Omental fat pad (tissue), 4 donors: ENCODE measurements at places on chromosomes 4 and X. TPM values are rescaled to one million over a fixed set of nuclear protein-coding genes. Genes with fewer than 3 reads are reported as not detected.

LGI2 gene
- 5.4 TPM for total RNA-seq

GRCh38 chrX:10906866-10907265, 204.3 kb upstream of the HCCS start:
- no peak for DNase-seq

GRCh38 chr4:165967486-165967885, 94.4 kb downstream of the TLL1 start:
- DNase-seq, result no peak

- DNase-seq, result no peak
These were observed 22.4 kb downstream of the AFF1 start for GRCh38 chr4:86957215-86957614.

- DNase-seq, result no peak
These were observed 155.1 kb downstream of the SHROOM3 start for GRCh38 chr4:76589872-76590797.

DNA sequence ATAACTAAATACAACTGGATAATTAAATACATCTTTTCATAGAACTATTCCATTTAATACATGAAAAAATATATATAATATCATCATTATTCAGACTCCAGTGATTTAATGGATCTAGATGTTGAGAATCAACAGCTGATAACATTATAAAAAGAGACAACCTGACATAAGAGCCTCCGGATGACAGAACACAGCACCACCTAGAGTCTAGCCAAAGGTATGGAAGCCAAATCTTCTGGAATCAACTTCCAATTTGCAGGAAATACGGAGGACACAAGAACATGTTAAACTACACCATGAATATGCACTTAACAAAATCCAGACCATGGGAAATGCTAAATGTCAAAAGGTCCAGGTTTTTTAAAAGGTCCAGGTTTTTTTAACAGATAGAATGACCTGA, 55.0 kb downstream of the LRBA start:
- no peak for DNase-seq

GRCh38 chr4:54586320-54586955, 71.3 kb upstream of the KIT start:
- DNase-seq, result no peak

SRPX gene
- 343 TPM for total RNA-seq

GRCh38 chr4:168917138-168917779, 92.8 kb downstream of the CBR4 start:
- no peak for DNase-seq

CRLF2 gene
- total RNA-seq, result 1.0 TPM

TCEAL9 gene
- total RNA-seq, result 67.5 TPM

RAPGEF2 gene
- total RNA-seq, result 105 TPM

PPEF2 gene
- not detected for total RNA-seq

DNA sequence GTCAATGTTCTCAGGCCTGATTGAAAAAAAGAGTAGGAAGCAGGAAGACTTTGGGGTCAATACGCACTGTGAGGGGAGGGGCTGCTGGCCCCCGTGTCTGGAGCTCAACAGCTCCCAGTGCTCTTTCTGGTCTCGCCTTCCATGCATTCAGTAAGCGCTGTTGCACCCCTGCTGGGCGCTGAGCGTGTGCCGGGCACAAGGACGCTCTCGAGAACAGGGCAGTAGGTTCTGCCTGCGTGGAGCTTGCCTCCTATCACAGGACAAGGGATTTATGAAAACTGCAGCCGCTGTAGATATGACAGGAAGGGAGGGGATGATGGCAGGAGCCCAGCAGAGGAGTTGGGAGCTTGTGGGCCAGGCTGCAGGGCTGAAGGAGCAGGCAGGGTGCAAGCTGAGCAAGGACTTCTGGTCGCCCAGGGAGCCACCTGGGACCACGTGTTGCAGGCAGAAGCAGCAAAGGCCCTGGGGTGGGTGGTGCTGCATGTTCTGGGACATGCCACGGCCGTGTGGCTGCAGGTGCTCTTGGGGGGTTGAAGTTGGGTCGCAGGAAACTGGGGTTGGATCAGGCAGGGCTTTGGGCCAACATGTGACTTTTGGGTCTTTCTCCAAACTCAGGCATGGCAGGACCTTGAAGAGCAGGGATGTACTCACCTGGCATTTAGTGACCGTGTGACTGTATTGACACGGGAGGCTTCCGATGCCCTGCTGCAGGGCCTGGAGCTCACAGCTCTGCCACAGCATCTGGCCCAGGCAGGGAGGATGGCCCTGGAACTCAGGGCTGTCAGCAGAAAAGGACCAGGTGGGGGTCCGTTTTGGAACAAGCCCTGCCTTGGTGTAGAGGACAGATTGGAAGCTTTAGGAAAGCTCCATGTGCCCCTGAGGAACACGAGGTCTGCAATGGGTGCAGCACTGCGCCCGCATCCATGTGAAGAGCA, 97.9 kb downstream of the CPZ start:
- no peak for DNase-seq

- no peak for DNase-seq
These were observed 119.7 kb downstream of the PCDH7 start for GRCh38 chr4:30839583-30840520.

GRCh38 chr4:100504086-100504874, 13.5 kb downstream of the EMCN start:
- no peak for DNase-seq

LINC00632 gene
- 588 TPM for total RNA-seq

DNA sequence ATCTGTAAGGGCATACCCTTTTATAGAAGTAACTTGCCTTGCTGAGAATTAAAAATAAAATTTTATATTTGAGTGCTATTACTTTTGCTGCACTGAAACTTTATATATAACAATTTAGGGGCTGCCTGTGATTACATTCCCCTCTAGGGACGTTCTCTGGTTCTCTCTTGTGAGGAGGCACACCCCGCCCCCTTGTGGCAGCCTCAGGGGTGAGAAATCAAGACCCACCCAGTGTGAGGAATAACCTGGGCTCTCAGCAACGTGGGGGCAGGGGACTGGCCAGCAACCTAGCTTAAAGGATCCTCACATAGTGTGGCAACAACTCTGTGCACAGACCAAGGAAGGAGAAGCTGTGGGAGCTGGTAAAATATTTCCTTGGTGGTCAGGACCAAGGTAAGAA, 43.7 kb downstream of the MAGEA9 start:
- no peak for DNase-seq

DNA sequence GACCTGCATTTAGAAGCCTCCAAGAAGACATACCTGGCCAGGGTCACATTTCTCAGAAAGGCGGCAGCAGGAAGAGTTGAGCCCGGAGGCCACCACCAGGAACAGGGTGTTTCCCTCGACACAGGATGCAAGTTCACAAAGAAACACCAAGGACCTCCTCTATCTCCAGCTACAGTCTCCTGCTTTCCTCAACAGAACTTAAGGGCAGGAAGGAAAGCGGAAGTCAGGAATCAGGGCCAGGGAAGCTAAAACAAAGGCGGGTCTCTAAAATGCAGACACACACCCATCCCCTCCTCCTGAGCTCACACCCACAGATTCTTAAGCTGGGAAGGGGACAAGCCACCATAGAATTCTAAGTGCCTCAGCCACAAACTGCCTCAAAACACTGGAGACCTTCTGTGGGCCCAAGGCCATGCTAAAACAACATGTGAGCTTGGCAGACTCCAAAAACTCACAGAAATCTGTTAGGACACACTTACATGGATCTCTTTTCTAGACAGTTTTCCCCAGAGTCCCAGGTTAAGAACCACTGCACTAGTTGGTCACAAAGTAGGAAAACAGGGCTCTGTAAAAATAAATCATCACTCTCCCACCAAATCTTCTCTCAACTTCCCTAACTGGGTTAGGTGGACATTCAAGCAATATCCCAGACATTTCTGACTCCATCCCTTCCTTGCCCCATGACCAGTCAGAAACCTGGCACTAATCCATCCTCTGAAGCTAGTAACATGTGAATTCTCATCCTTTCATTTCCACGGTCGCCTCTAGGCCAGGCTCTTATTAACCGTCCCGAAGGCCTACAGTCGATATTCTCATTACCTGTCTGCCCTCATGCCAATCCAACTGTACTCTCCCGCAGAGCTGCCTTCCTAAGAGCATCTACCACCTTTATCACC, 163.2 kb downstream of the APBB2 start:
- no peak for DNase-seq

DNA sequence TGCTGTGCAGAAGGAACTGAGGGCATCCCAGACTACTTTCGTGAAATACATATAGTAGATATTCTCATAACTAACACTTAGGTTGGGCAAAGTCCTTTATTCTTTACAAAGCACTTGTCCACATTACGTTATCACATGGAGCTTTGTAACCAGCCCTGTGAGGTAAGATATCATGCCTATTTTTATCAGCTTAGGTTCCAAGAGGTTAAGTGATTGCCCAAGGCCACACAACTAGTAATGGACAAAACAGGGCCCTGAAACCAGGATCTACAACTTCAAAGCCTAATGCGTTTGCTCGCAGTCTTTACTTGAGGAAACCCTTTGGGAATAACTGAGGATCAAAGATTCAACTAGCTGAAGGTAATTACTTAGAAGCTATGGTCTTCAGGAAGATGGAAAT, 261.5 kb downstream of the GPC3 start:
- DNase-seq, result no peak

DNA sequence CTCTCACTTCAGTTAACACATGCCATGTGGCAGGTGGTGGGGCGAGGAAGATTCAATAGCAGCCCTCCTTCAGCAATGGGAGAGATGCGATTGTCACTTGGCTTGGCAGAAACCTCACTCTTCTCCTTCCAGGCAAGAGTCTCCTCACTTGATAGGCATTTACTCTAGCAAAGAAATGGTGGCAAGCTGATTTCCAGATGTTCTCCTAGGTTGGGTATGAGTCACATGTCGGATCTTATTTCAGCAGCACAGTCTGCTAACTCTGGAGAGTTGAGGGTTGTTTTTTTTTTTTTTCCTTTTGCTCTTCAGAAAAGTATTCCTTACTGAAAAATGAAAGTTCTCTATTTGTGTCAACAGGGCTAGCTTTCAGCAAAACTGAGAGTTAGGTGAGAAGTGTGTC, 119.5 kb upstream of the CHRDL1 start:
- no peak for DNase-seq

ASB11 gene
- not detected for total RNA-seq

GRCh38 chr4:150581641-150582051, 305 bp upstream of the MAB21L2 start:
- no peak for DNase-seq

L1CAM gene
- total RNA-seq, result 0.37 TPM

- DNase-seq, result no peak
These were observed 439.4 kb downstream of the SPRY1 start for GRCh38 chr4:123835831-123836590.

GRCh38 chr4:169665046-169665737, 44.8 kb downstream of the CLCN3 start:
- DNase-seq, result no peak

DNA sequence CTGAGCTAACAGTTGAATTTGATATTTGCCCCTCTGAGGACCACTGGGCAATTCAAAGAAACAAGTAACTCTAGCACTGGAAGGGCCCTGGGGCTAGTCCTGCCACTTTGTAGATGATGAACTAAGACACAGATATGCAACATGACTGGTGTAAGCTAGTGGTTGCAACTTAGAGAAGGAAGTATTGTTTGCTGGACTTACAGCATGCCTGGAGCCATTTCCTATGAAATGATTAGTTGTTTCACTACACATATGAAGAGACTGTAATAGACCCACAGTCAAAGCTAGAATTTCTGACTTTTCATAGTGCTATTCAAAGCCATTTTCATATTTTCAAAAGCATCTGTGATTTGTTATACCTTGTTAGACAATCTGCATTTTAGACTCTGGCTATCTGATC, 96.2 kb downstream of the TSPAN7 start:
- no peak for DNase-seq

QRFPR gene
- not detected for total RNA-seq

DOCK11 gene
- total RNA-seq, result 71.6 TPM

DNA sequence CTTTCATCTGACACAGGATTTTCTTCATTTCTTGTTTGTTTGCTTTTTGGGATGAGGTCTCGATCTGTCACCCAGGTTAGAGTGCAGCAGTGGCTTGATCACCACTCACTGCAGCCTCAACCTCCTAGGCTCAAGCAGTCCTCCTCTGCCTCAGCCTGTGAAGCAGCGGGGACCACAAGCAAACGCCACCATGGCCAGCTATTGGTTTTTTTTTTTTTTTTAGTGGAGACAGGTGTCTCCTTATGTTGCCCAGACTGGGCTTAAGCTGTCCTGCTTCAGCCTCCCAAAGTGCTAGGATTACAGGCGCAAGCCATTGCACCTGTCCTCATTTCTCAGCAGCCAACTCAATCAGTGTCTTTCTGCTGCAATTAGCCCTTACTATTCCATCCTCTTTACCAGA, 10.3 kb downstream of the SPRY1 start:
- DNase-seq, result no peak

DNA sequence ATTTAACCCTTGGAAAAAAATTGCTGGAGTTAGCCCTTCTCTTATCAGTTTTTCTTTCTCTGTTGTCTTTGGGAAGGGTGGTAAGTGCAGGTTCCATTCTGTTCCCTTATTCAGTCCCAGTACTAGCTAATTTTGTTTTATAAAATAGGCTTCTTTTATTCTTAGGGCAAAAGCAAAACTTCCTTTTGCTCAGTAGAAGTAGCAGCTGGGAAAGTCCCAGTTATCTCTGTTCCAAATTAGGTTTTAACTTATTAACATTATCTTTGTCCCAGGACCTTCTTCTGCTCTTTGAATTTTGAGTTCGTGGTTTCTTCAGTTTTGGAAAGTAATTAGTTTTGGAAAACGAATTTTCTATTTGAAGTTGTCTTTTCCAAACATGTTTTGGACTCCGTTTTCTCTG, 61.1 kb downstream of the BANK1 start:
- no peak for DNase-seq

RTL9 gene
- 0.16 TPM for total RNA-seq

PGAM4 gene
- not detected for total RNA-seq

GPR119 gene
- not detected for total RNA-seq

DNA sequence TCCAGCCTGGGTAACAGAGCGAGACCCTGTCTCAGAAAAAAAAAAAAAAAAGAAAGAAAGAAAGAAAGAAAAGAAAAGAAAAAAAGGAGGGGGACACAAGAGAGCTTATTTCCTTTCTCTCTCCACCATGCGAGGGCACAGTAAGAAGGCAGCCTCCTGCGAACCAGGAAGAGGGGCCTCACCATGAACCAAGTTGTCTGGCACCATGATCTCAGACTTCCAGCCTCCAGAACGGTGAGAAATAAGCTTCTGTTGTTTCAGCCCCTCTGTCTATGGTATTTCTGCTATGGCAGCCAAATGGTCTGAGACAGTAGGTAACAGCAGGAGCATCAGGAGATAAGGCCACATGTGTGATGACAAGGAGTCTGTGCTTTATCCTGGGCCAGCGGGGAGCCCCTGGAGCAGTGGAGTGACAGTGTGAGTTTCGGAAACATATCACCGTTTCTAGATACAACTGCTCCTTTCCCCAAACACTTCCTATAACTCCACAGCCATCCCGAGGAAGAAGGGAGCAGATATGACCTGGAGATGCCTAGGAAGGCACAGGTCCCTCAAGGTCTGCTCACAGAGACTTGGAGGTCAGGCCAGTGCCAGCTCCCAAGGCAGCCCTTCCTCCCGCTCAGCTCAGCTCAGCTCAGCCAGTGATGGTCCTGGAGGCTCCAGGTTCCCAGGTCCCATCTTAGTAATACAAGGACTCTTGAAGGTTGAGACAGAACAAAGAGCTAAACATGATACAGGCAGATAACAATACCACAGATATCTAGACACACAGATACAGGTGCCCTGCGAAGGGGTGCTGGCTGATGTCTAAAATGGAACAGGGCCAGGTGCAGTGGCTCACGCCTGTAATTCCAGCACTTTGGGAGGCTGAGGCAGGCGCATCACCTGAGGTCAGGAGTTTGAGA, 17.7 kb downstream of the JAKMIP1 start:
- DNase-seq, result no peak
